ENCODE measurements at places on chromosomes 4 and X. TPM values are rescaled to one million over a fixed set of nuclear protein-coding genes. Genes with fewer than 3 reads are reported as not detected.

The ADRA2C gene
- total RNA-seq = 23.5 TPM

DNA sequence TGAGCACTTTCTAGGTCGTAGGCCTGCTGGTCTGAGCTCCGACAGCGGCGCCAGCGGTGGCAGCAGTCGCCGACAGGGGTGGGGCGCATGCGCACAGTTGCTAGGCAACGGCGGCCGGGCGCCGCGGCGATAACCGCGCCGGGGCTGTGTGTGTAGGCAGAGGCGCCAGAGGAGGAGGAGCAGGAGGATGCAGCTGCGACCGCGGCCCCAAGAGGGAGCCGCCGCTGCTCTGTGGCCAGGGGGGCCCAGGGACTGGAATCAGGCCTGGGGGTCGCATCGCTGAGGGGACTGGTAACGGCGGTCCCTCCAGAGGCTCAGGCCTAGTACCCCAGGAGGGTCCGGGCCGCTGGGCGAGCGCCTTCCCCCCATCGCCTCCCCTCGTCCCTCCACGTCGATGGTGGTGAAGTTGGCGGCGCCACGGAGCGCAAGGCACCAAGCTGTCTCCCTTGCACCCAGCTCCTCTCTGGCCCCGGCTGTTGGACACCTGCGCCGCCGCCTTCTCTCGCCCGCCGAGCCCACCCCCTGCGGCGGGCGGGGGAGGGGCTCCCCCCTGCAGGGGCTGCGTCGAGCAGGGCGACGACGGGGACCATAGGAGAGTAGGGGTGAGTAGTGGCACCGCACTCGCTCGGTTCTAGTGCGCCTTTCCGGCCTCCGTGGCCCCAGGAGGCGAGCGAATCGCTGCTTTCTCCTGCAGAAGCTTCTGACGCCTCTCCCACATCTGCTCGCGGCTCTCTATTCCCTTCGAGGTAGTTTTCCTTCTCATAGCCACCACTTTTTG is 58.6 kb upstream of the ZC4H2 start:
- no peak for DNase-seq

DNA sequence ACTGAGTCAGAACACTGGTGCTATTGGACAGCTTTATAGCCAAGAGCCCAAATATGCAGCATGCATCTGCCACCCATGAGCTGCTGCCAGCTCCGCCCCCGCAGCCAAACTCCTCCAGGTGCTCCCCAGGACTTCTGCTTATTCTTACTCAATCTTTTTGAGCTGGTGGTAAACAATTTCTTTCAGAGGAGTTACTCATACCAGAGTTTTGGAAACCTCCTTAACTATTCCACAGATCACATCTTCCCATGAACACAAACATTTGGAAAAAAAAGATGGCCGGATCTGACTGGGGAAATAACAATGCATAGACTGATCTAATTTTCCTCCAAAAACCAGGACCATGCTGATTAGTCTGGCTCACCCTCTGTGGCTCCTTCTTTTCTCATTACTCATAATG is 399.9 kb downstream of the GPM6A start:
- DNase-seq = no peak

DNA sequence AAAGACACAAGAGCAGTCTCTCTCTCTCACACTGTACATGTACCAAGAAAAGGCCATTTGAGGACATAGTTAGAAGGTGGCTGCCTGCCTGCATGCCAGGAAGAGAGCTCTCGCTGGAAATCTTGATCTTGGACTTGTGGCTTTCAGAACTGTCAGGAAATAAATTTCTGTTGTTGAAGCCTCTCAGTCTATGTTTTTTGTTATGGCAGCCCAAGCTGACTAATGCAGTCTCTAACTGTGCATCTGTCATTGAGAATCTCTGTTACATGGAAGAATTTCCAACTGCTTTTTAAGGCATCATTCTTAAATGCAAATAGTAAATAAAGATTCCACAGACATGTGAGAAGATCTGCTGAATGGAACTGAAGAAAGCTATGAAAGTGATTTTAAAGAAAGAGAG is 198.3 kb downstream of the PCDH10 start:
- no peak for DNase-seq

DNA sequence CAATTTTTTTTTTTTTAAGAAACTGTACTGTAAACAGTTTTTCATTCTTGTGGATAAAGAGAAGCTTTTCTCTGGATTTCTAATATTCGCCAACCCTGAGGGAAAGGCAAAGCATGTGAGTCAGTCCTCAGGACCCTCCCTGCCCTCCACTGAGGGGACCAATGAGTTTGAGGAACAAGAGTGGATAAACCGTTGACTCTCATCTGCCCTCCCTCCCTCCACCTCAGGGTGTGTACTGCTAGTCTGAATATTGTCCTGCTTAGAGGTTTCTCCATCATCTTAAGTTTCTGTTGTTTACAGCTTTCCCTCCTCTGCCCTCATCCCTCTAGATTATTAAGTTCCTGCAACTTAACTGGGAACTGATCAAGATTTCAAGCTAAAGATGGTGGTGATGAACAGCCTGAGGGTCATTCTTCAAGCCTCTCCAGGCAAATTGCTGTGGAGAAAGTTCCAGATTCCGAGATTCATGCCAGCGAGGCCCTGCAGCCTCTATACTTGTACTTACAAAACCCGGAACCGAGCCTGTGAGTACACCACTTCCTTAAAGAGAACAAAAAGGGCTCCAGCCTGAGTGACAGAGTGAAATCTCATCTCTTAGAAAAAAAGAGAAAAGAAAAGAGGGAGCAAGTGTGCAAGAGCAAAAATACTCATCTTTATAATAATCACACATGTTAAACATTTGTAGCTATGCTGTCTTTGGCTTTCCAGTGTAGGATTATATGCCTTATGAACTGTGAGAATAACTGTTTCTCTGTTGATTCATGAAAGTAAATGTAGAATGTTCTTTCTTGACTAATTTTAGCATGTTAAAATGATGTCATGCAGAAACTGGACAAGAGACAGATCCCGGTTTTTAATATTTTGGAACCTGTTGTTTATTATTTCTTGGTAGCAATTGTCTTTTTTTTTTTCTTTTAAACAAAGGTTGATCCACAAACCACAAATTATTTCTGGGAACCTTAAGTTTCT is 11.9 kb downstream of the CA5B start:
- DNase-seq = no peak

GRCh38 chrX:46687619-46688018 is 71.3 kb downstream of the SLC9A7 start:
- DNase-seq = no peak

DNA sequence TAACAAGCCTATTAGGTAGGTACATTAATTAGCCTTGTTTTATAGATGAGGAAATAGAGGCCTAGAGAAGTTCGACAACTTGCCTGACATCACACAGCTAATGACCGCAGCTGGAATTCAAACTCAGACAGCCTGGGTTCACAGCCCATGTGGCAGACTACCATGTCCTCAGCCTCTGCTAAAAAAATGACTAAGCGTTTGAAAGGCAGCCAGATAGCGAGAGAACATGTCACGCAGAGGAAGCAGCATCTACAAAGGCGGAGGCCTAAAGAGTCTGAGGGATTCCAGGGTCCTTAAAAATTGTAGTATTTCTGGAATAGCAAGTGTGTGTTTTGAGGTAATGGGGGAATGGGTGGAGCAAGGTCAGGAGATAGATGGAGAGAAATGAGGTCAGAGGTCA is 33.2 kb upstream of the BMP15 start:
- DNase-seq = no peak

The FAT4 gene
- 11.8 TPM for total RNA-seq

GRCh38 chr4:73172161-73172560 is 86.4 kb downstream of the ANKRD17 start:
- no peak for DNase-seq

DNA sequence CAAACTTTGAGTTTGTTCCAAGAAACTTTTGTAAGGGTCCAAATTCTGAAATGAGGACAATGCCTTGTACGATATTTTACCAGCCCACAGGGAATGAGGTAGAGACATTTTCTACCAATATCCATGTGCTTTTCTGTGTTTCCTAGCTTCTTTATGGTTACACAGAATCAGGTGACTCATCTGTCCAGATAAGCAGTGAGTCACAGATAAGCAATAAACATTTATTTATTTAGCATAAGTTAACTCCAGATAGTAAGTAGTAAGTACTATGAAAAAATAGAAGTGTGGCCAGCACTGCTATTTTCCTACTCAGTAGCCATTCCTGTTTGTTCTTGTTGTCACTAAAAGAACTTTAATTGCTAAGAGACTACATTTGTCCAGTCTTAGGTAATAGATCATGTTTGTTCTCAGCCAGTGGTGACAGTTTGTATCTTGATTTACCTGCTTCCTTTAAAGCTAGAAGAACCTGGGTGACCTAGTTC is 7.4 kb downstream of the AFF1 start:
- no peak for DNase-seq
